H9 (cell line): ENCODE measurements at places on chromosomes 4 and X.

- no peak for DNase-seq
These were observed 7.3 kb downstream of the RPS4X start for GRCh38 chrX:72269671-72270251.

GRCh38 chr4:165656829-165657490 lies 216.1 kb upstream of the TLL1 start:
- DNase-seq, result no peak

DNA sequence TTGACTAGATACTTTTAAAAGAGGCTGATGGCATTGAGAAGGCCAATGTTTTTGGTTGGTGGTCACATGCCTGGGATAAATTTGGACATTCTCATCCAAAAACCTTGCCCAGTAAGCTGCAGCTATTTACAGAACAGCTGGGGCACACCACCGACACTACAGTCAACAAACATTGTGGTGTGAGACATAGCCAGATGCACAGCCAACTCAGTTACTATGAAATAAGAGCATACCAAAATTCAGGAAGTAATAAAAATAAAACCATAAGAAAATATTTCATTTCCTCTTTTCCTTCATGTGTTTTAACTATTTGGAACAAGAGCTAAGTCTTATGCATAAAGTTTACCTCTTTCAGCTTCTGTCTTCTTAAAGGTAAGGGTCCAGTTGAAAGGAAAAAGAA lies 8.8 kb downstream of the PPM1K start:
- no peak for DNase-seq

- no peak for DNase-seq
These were observed 4.8 kb downstream of the FRMPD3 start for GRCh38 chrX:107454302-107454701.

DNA sequence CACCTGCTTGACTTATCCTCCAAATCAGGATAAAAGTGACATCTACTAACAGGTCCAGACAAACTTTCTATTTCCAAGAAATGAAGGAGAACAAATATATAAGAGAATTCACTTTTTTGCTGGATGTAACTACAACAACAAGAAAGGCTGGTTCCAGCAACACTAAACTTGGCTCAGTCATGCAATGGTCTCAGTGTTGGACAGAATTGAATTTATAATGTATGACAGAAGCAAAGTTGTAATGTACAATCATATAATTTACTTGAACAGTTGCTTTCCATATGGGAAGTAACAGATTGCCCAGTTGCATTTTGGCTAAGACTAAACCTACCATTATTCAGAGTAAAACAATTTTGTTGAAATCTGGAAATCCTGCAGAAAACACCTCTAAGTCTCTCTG lies 183.3 kb upstream of the INTU start:
- no peak for DNase-seq

DNA sequence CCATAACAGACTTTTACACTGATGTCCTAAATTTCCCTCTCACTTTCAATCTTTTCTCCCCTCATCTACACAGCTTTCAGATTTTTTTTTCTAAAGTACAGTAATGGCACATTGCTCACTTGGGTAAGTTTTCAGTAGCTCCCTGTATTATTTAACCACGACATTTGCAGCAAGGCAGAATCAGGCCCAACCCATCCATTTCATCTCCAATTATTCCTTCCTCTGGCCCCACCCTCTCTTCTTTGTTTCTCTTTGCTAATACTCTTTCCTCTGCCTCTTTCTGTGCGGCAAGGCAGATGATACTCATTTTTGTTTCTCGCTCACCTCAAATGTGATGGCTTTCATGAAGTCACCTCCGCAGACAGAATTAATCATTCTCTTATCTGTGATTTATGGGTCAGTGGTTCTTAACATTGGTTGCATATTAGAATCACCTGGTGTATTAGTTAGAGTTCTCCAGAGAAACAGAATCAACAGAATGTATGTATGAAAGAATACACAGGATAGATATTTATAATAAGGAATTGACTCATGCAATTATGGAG lies 43.4 kb upstream of the GATB start:
- DNase-seq, result no peak

- peak; percentile 95 for DNase-seq
These were observed 274 bp upstream of the ERVMER34-1 start for GRCh38 chr4:52751487-52751911.

DNA sequence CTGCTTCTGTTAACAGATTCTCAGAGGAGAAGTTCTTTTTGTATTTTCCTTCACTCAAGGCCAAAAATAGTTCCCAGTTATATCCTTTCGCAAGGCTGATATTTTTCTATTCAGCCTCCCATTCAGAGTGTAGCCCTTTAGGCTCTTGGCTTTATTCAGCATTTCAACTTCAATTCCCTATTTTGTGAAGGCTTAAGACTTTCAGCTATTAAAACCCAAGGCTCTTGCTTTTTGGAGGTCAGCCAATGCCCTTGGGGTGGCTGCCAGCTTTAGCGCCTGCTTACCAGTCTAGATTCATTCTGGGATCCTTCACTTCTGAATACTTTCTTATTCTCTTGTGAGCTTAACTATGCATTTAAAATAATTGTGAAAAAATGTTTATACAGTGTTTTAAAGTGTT lies 57.3 kb upstream of the ADGRA3 start:
- no peak for DNase-seq

DNA sequence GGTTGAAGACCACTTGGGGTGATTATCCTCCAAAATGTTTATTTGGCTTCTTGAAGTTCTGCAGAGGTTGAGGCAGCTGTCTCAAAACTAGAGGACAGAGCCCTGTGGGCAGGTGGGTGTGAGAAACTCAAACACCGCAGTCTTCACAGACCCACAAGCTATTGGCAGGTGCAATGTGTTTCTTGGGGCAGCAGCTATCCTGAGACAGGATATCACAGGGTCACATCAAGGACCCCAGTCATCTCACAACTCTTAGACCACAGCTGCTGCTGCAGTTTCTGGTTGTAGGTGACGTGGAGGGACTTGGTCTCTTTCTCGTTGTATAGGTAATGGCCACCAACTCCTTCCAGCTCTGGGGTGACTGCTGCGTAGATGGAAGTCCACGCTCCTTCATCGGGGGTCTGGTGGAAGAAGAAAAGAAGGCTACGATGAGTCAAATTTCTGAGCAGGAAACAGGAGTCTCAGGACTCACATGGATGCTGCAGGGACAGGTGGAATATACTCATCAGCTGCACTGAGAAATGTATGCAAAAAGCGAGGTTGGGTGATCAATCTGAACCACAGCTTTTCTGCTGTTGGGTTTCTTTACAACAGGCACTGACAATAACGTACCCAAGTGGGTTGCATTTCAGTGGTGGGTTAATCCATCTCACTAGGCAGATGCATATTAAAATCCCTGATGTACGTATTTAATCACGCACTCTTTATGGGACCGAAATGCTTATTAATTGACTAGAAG lies 279.8 kb downstream of the DHRSX start:
- no peak for DNase-seq

- no peak for DNase-seq
These were observed 188.1 kb downstream of the QDPR start for GRCh38 chr4:17323554-17324385.

DNA sequence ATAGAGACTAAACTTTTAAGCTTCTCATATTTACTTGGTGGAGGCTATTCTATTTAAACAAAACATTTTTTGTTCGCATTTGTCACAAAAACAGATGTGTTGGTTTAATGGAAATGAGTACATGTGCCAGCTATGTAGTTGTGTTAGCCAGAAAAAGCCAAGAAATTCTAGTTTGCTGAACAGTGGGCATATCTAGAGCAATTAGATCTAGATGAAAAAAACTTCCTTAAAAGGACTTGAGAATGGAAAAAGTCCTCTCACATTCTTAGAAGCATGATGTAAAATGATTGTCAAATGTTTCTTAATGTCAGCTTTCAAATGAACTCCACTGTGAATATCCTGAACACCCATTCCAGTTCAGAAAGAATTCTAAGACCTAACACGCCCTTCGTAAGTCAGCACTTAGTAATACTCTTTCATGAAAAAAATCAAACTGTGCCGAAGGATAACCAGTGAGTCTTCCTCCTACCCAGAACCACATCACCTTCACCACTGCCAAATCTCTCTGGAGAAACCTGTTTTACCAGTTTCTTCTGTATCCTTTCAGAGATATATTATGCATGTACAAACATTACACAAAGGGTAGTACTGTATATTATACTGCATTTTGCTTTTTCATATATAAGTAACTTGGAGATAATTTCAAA lies 28.2 kb downstream of the PHKA1 start:
- no peak for DNase-seq

- DNase-seq, result no peak
These were observed 18.9 kb downstream of the TIFA start for GRCh38 chr4:112266823-112267222.

GRCh38 chr4:53121264-53121865 lies 244.5 kb downstream of the SCFD2 start:
- no peak for DNase-seq

DNA sequence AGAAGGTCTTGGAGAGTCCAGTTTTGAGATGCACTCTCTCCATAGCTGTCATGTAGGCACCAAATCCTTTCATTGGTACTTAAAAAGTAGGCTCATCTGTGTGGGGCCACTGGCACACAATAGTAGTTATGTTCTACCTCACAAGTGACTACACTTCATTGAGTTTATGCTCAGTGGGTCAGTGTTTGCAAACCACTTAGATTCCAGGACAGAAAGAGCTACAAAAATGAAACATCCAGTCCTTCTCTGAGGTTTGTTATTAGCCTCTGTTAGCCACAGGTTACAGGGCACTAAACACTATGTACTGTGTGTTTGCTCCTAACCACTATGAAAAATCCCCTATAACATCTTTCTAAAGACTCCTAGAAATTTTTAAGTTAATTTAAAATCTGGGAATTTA lies 13.8 kb downstream of the RAB28 start:
- no peak for DNase-seq

- no peak for DNase-seq
These were observed 156.5 kb upstream of the DKK2 start for GRCh38 chr4:107192601-107193000.

GRCh38 chr4:187021436-187022205 lies 298.0 kb upstream of the FAT1 start:
- DNase-seq, result no peak

DNA sequence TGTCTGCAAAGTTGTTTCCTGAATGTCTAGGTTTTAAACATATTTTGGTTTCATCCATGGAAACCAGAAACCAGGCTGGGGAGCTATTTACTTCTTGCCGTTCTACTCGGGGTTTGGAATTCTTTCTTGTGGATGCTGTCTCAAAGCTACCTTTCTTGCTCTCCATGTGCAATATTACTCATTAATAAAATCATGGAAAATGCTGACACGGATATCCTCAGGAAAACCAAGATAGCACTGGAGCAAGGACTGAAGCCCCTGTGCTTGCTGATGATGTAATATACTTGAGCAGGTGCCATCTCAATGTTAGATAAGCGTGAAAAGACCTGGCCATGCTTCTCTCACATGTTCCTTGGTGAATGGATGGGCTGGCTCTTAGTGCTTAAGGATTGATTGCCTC lies 41.5 kb upstream of the HPF1 start:
- no peak for DNase-seq

DNA sequence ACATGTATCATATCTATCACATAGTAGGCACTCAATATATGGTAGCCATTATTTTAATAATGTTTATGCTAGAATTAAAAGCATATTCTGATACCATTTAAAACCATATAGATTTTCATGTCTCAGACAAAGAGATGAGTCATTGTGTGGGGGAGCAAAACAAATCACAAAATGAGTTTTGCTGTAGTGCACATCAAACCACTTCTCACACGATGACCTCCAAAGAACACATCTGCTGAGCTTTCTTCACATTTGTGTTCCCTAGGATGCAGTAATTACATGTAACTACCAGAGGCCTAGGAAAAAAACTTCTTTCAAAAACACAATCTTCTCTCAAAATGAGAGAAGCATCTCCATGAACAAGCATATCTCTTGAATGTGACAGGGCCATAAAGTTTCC lies 56.1 kb upstream of the BRS3 start:
- DNase-seq, result no peak

DNA sequence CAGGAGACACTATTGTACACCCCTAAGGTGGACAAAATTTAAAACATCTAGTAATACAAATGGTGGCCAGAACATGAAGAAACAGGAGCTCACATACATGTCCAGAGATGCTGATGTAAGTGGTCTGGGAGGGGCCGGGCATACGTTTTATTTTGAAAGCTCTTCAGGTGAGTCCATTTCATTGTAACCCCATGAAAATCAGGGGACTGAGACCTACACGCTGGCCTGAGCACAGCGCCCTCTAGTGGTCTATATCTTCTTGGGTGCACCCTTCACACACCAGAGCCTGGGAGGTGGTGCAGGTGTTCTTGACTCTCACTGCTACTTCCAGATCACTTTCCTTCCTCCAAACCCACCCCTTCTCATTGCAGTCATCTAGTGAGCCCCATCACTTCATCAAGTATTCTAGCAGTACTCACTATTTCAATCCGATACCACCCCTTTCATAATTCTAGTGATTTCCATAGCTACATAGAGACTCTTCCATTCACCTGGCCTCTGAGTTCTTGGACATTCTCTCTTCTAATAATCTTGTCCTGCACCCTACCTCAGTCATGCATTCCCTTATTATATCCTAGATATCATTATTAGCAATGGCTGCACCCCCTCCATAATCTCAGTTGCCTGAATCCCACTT lies 4.3 kb upstream of the TLR6 start:
- peak; percentile 77 for DNase-seq

DNA sequence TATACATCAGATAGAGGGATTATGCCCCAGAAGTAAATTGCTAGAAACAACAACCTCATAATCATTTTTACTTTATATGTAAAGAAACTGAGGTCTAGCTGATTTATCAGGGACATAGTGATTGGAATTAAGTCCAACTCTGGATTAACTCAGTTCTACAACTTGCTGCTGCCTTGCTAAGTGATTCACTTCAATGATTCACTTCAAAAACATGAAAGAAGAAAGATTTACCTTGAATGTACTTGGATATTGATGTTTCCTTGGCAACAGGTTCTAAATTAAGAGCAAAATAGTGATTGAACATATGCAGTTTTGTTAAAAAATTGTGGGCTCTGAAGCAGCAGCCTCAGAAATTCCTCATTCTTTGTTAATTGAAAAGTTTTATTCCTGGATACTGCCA lies 99.8 kb upstream of the H2AZ1 start:
- no peak for DNase-seq

DNA sequence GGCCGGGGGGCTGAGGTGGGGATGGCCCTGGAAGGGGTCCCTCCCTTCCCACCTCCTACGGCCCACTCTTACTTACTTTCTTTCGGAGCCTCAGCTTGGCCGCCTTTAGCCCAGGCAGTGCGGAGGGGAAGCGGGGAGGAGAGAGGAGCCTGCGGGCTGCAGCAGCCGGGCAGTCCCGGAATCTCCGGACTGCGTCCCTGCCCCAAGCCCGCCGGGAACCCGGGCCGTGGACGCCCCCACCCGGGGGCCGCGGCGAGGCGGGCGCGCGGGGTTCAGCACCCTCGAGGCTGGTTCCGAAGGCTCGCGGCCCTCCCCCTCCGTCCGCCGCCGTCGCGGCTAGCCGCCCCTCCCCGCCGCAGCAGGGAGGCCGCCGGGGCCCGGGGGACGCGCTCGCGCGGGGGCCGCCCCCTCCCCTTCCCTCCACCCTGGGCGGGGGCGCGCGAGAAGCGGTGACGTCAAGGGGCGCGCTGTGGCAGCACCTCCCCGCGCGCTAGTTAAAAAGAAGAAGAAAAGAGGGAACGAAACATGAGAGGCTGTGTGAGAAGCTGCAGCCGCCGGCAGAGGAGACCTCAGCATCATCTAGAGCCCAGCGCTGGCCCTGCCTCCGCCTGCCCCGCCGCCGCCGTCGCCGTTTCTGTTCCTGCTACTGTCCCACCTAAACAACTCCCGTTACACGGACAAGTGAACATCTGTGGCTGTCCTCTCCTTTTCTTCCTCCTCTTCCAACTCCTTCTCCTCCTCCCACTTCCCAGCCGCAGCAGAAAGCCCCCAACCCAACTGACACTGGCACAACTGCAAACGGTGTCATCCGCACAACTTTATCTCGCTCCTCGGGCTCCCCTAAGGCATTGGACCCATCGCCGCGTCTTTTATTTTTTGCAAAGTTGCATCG lies at the start of gene HHIP:
Gene HHIP (plus strand): TSS at position 526 of the 892 bp plus-strand sequence. CDS start 520 bp downstream, outside the sequence.
- DNase-seq, result peak; percentile 53
